ENCODE measurements at places on chromosomes 13 and 19. TPM values are rescaled to one million over a fixed set of nuclear protein-coding genes. Genes with fewer than 3 reads are reported as not detected.
A peak's percentile ranks its signal among the peaks of the same experiment; 100 is the strongest.

DNA sequence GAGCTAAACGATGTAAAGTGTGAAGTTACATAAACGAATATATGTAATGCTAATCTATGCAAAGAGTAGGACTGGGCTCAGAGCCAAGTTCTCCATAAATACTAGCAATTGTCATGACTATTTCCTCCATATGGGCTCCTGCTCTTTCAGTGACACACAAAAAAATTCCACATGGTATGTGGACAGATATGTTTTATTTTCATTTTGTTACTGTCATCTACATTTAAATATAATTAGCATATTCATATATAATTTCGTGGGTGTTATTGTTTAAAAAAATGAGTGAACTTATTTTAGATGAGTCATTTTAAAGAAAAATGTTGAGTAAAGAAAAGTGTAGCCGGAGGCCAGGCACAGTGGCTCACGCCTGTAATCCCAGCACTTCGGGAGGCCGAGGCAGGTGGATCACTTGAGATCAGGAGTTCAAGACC is 5.0 kb upstream of the IGSF23 start:
- no peak for DNase-seq

GRCh38 chr19:4524808-4525562 is 6.7 kb upstream of the PLIN4 start:
- DNase-seq, result no peak

GRCh38 chr19:32254509-32254890 is 90.9 kb upstream of the ZNF507 start:
- DNase-seq, result no peak

DNA sequence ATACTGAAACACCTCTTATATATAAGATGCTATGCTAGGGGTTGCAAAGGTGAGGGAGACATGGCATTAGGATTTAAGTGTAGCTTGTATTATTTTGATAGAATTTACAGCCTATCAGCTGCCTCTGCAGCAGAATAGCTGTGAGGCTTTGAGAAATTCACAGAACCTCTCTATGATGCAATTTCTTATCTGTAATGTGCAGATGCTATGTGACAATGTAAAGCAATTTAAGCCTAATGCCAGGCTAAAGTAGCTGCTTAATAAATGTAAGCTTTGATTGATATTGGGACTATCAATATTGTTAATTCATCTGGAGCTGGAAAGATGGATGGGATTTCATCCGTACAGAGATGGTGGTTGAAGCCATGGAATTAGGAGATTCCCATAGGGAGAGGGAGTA is 1.6 kb downstream of the ADGRE3 start:
- DNase-seq, result no peak

- DNase-seq, result no peak
Observed at GRCh38 chr13:38617936-38618335, 68.9 kb upstream of the FREM2 start.

GRCh38 chr13:39056018-39056417 is 17.8 kb downstream of the NHLRC3 start:
- DNase-seq, result no peak

DNA sequence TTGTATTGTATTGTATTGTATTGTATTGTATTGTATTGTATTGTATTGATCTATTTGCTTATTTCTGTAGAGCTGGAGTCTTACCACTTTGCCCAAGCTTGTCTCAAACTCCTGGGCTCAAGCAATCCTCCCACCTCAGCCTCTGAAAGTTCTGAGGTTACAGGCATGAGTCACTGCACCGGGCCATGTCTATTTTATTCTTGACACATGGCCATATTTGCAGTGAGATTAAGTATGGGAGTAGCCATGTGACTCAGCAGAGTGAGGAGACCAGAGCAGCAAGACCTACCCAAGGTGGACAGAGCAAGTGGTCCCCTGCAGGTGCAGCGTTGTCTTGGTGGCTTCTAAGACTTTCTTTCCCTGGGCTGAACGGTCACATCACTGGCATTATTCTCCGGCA is 49.1 kb upstream of the UBAC2 start:
- DNase-seq, result peak; percentile 77

Gene TRPC4
- 0.61 TPM for total RNA-seq
